Kidney epithelial cell (primary cell): ENCODE measurements at places on chromosomes 4 and X.

DNA sequence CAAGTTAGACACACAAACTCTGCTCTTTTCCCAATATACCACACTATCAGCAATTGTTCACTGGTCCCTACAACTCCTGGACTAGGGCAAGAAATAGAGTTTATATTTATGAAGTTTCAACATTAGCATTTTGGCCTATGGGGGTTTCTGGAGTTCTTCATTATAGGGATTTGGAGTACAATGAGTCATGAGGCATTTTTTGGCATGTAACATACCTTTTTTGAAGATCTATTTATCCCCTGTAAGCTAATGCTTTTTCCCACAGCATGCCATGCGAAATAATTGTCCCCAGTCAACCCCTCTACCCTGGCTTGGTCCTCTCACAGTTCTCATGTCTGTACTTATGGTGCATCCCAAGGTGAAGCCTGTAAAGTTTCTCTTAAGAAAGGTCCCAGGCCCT is 36.7 kb upstream of the EDA2R start:
- no peak for DNase-seq

DNA sequence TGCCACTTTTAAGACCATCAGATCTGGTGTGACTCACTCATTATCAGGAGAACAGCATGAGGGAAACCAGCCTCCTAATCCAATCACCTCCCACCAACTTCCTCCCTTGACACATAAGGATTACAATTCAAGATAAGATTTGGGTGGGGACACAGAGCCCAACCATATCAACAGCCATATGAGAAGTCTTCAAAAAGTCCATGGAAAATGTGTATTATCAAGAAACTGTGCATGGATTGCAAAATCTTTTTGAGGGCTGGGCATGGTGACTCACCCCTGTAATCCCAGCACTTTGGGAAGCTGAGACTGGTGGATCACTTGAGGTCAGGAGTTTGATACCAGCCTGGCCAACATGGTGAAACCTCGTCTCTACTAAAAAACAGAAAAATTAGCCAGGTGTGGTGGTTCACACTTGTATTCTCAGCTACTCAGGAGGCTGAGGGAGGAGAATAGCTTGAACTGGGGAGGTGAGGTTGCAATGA is 17.8 kb upstream of the RPL39 start:
- no peak for DNase-seq

GRCh38 chrX:47574547-47575301 is 7.5 kb upstream of the TIMP1 start:
- no peak for DNase-seq

DNA sequence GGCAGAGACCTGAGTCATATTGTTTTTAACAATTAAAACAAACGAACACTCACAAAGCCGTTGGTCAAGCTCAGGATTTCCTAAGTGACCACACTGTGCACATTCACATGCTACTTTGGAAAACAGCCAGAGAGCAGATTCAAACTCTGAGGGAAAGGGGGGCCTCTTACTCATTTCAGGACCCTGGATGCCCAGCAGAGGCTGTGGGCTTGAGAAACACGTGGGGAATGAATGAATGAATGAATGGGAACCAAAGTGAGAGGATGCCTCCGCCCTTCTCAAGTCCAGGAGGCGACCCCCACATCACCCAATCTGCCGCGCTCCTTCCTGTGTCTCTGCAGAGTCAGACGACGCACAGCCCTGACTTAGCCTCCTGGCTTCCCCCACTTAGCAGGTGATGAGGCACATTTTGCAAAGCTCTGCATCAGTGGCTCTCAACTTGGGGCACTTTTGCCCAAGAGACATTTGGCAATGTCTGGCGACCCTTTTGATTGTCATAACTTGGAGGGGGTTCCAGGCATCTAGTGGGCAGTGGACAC is 76.0 kb downstream of the ABLIM2 start:
- DNase-seq, result no peak

- no peak for DNase-seq
These were observed 30.4 kb downstream of the TXK start for GRCh38 chr4:48103483-48104139.

DNA sequence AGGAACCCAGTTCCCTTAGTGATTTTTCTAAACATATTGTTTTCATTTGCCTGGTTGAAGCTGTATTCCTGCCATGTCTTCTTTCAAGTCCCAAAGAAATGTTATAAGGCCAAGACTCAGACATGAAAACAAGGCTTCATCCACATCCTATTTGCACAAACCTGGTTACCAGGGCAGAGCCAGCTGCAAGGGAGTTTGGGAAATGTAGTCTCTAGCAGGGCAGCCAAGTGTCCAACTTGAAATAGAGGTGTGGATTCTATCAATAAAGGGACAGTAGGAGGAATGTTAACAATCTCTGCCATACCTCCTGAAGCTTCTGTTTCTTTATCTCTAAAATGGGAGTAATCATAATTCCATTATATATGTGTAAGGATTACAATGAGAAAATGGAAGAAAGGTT is 56.6 kb downstream of the INTS12 start:
- no peak for DNase-seq

DNA sequence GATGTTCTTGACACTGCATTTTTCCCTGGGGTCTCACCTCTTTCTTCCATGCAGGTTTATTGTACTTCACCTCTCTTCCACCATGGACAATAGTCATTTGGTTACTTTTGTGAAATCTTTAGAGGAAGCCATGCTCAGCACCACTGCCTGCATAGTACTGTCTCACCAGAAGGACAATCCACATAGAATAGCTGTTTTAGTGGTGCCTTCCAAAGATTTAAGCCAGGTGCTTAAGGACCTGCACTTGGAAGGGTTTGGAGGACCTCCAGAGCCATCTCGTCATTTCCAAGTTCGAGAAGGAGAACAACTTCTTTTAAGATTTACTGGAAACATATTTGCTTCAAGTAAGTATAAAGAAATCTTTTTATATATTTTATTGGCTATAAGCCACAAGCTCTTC is 26.7 kb downstream of the DTHD1 start:
- no peak for DNase-seq

- DNase-seq, result no peak
These were observed 45.7 kb downstream of the ZNF721 start for GRCh38 chr4:453267-453666.

GRCh38 chr4:112377171-112377570 is 80.0 kb downstream of the ALPK1 start:
- no peak for DNase-seq

- DNase-seq, result no peak
These were observed 7.0 kb upstream of the NKX1-1 start for GRCh38 chr4:1413204-1413663.

- DNase-seq, result no peak
These were observed 60.4 kb downstream of the PJA1 start for GRCh38 chrX:69104756-69105434.

DNA sequence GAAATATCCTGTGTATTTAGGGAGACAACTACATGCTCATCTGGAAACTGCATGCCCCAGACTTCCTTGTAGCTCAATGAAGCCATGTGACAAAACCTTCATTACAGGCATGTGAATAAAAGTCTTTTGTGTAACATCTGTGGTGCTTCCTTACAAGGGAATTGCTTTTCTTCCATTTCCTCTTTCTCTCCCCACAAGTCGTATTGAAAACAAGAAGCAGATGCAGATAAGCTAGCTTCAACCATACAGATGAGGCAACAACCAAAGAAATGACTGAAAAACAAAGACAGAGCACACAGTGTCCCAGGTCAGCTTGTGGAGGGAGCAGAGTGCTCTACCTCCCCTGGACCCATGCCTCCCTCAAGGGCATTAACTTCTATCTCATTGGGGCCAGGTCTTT is 115.8 kb upstream of the INPP4B start:
- DNase-seq, result no peak

DNA sequence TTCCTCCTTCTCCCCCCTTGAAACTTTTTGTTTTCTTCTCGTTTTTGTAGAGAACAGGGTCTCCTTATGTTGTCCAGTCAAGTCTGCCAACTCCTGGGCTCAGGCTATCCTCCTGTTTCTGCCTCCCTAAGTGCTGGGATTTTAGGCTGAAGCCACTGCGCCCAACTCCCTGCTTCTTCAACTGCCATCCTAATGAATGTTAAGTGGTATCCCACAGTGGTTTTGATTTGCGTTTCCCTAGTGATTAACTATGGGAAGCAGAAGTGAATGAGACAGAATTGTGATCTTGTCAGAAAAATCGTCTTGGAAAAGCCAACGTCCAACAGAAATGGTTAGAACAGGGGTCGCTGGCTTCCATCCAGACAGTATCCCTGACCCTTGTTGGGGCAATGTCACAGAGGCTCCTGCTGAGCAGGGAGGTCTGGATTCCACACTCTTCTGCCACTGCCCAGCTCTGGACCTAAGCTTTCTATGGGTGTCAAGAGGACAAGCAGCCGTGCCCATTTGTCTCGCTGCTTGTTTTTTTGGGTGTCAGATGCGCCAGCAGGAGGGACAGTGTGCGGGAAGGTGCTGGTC is 869 bp upstream of the ADD1 start:
- DNase-seq, result no peak

GRCh38 chr4:1002131-1002630 is 9.0 kb upstream of the SLC26A1 start:
- DNase-seq, result no peak

- DNase-seq, result no peak
These were observed 89.8 kb downstream of the CHIC2 start for GRCh38 chr4:53974561-53974960.

DNA sequence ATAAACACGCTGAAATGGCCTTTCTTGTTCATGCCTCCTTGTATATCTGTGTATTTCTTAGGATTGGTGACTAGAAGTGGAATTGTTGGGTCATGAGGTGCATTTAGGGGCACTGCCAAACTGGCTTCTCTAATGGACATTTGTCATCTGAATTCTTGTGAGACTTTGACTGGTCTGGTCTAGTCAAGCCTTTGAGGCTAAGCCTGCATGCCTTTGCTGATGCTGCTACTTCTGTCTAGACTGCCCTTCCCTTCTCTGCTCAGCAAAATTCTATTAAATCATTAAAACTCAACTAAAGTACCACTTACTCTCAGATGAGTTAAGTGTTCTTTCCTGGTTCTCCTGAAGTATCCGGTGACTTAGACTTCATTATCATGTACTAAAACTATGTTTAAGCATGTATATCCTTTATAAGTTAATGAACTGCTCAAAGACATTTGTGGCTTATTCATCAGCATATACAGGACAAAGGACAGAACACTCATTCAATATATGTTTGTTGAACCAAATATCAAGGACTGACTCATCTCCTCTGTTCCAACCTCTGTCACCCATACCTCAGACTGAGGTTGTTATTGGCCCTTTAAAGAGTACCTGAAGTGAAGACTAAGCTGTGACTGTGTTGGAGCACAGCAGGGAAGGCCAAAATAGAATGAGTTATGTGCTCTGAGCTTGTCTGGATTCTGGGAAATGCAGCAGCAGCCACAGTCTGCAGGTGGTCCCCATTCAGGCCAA is 9.0 kb downstream of the TCEAL1 start:
- DNase-seq, result no peak

DNA sequence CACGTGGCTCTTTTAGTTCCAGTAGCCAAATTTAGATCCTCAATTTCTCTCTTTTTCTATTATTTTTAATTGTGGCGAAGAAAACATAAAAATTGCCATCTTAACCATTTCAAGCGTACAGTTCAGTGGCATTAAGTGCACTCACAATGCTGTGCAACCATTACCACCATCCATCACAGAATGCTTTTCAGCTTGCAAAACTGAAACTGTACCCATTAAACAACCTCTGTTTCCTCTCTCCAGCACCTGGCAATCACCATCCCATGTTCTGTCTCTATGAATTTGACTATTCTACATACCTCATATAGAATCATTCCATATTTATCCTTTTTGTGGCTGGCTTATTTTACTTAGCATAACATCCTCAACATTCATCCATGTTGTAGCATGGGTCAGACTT is 74.9 kb downstream of the METTL14 start:
- no peak for DNase-seq

GRCh38 chrX:134431894-134432293 is 28.1 kb upstream of the HPRT1 start:
- peak; percentile 25 for DNase-seq

DNA sequence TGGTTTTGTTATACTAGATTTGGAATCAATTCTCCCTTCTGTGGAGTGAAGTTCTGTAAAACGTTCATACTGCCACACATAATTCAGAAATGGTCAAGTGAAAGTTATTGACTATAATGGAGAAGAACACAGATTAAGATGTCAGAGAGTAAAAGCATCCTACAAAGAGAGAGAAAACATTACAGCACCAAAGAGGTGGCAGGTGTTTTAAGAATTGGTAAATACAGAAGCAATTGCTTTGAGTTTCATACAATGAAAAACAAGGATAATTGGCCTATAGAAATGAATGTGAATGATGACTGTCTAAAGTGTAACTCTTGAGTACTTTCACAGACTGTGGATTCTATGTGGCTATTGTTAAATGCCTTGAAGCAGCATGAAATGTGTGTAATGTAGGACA is 435.6 kb upstream of the SMIM31 start:
- DNase-seq, result no peak

GRCh38 chrX:135086197-135086854 is 34.0 kb downstream of the ETDB start:
- peak; percentile 34 for DNase-seq

DNA sequence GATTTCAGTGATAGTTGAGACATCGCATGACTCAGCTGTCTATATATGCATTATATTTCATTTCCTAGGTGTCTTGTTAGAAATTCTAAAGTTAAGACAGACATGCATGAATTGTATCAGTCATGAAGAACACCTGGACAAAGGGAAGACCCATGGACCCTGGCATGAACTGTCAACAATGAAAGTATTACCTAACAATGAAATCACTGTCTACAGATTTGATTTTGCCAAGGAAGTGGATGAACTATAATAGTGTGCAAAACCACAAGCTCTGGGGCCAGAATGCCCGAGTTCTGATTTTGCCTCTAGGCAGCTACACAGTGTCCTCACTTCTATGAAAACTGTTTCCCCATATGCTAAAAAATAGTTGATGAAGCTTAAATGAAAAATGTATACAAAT is 386.1 kb downstream of the NLGN4X start:
- DNase-seq, result no peak

DNA sequence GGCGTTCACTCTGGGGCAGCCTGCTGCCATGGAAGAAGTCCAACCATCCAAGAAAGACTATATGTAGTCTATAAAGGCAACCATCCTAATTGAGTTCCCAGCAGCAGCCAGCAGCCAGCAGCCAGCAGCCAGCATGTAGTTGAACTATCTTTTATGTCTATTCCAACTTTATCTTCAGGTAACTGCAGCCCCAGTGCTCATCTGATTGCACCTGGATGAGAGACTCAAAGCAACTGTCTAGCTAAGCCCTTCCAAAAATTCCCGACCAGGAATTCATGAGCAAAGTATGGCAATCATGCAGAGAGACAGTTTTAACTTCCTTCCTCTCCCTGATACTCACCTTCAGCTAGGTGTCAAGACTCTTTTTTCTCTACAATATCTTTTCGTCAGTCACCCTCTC is 216.8 kb downstream of the ANTXR2 start:
- DNase-seq, result no peak

- DNase-seq, result peak; percentile 47
These were observed 114.6 kb downstream of the RBM47 start for GRCh38 chr4:40515037-40515397.

GRCh38 chrX:111460607-111461006 is 48.6 kb upstream of the DCX start:
- no peak for DNase-seq

DNA sequence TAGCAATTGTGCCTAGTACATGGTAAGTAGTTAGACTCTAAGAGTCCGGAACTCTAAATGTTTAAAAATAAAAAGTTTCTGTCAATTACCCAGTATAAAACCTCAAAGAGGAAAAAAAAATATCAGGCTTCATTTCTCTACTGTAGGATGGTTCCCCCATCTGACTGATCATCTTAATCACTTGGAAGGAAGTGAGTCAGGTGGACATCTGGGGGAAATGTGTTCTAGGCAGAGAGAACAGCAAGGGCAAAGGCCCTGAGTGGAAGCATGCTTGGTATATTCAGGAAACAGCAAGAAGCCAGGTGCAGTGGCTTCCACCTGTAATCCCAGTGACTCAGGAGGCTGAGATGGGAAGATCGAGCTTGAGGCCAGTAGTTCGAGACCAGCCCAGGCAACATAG is 2.9 kb upstream of the EIF1AX start:
- peak; percentile 38 for DNase-seq
